ENCODE measurements at places on chromosomes 16 and 17.

DNA sequence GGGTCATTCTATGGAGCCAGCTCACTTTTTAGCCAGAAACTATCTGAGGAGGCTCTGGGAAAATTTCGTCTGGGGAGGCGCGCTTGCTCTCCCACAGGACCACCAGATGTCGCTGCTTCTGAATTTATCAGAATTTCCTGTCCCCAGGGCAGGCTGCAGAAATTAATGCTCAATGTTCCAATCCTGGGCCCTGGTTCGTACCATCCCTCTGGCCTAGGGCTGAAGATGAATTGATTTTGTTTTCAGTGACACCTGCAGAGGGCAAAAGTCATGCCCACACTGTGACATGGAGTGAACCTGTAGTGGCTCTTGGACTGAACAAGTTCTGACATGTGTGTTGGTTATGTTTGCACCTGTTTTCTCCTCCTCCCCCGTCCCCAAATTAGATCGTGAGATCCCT lies 482.6 kb downstream of the NPIPA7 start:
- DNase-seq, result peak; percentile 83

- DNase-seq, result no peak
Measured at GRCh38 chr16:82328881-82329469, 159.0 kb upstream of the MPHOSPH6 start.

DNA sequence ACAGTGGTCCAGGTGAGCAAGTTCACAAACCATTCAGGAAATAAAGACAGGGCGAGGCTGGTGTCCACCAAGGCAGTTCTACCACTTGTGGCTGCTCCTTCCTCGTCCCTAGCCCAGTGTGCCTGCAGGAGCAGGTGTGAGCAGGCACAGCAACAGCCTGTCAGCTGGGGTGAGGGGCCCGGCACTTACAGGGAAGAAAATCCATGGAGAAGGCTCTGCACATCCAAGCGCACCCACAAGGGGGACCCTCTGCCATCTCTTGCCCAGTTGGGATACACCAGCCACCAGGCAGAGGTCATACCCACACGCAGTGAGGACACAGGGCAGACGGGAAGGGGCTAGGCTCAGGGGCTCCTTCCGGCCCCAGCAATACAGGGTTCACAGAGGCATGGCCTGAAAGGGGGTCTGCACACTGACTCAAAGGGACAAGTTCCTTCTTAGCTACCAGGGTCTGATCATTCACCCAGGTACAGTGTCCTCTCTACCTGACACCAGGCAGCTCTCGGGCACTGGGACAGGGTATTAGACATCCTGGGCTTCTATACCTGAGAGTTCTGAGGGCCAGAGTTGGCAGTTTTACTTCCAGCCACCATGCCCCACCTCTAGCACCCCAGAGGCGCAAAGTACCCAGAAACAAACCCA lies 27.0 kb downstream of the CDIP1 start:
- peak; percentile 96 for DNase-seq

- peak; percentile 48 for DNase-seq
Measured at GRCh38 chr16:86100205-86101136, 201.5 kb downstream of the IRF8 start.

DNA sequence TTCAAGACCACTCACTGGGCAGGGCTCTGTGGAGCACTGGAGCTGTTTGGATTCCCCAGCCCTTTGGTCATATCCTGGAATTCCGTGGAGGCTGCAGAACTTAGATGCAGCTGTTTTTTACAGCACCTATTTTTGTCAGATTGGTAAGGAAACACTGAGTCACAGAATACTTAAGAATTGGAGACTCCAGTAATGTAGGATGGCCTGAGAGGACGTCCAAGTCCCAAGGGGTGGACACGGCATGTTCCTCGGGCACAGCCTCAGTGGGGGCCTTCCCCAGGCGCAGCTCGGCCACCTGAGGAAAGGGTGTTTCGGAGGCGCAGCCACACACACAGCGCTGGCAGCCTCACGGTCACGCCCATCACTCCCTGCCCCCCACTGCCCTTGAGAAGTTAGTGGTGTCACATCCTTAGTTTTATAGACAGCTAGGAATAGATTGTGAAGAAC lies 14.8 kb downstream of the PLD6 start:
- DNase-seq, result no peak

DNA sequence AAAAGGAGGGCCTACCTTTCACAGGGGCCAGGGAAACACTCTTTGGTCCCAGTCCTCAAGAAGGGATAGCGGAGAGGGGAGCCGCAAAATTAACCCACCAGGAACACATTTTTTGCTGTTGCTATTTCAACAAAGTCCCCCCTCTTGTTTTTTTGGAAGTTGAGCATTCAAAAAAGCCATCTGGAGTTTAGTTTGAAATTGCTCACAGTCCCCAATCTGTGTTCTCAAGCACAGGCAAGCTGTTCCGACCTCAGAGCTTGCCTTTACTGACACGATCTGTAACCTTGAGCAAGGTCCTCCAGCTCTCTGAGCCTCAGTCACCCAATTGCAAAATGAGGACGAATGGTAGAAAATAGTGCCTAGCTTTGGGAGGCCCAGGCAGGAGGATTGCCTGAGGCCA lies 131.1 kb downstream of the ZNF423 start:
- DNase-seq, result no peak

- peak; percentile 44 for DNase-seq
Measured at GRCh38 chr17:46768540-46768870, 50.0 kb downstream of the WNT3 start.
